ENCODE measurements at places on chromosomes 16 and 17.

DNA sequence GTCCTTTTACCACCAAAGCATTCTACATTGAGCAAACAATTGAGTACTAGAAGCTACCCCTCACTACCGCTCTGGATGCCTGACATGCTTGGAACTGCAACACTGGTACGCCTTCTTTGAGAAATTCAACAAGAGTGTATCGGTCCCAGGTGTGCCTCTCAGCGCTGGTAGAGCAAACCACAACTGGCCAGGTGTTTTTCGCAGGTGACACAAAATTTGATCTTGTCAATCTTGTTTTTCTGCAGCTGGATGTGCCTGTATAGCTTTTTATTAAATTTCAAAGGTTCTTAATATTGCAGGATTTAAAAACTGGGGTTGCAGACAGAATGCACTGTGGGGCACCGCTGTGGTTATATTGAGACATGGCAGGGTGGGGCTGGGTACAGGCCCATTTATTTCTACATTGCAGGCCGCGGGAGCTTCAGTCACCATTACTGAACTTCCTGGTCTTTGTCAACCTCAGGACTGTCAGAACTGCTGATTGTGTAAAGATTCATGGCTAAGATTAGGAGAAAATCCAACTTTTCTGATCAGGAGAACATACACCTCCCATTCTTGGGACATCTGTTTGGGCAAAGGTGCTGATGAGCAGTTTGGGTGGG is 4.5 kb upstream of the SNX20 start:
- DNase-seq, result no peak

GRCh38 chr17:40541060-40541872 is 24.0 kb downstream of the CCR7 start:
- DNase-seq, result no peak

GRCh38 chr17:78112518-78113471 is 15.8 kb downstream of the TMC6 start:
- DNase-seq, result peak; percentile 87

DNA sequence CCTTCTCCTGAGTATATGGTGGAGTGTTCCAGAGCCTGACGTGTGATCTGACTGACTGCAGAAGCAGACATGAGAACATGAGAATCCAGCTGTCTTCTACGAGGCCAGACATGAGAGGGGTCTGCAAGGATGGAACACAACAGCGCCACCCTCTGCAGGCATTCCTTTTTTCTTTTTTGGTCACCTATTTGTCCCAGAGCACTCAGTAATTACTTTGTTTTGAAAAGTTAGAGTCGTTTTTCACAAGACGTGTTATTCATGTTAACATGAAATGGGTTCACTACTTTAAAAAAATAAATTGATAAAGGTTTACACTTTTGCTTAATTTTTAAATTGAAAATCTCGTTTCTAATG is 43.8 kb upstream of the ATP2A3 start:
- DNase-seq, result no peak

GRCh38 chr16:68490829-68491575 is 42.7 kb upstream of the SMPD3 start:
- no peak for DNase-seq
